Mucosa of descending colon (tissue), 3 donors: ENCODE measurements at places on chromosomes 1 and 21. TPM values are rescaled to one million over a fixed set of nuclear protein-coding genes. Genes with fewer than 3 reads are reported as not detected.

DNA sequence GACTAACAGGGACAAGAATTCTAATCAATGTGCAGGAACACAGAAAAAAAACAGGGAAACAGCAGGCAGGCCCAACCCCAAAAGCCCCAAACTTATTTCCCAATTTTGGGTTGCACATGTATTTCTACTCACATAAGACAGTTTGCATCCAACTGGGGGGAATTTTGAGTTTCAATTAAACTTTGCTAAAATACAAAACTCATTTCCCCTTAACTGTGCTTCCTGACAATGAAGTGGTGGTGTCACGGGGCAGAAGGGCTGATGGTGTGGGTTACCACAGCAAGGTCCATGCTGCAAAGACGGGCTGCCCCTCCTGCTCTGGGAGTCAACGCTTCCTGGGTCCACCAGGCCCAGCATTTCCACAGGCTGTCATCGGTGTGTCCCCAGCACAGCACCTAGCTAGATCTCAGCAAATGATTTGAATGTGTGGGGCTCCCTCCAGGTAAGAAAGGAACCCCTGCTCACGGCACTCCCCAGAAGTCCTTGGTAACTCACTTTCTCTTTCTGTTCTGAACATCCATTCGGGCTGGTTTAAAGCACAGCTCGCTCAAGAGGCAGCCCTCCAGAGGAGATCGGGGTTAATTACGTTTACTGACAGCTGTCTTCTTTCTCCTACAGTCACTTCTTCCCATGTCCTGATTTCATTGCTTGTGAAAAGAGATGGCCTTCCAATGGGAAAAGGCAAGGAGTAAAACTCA is 27.4 kb downstream of the HIVEP3 start:
- peak; percentile 53 for DNase-seq

DNA sequence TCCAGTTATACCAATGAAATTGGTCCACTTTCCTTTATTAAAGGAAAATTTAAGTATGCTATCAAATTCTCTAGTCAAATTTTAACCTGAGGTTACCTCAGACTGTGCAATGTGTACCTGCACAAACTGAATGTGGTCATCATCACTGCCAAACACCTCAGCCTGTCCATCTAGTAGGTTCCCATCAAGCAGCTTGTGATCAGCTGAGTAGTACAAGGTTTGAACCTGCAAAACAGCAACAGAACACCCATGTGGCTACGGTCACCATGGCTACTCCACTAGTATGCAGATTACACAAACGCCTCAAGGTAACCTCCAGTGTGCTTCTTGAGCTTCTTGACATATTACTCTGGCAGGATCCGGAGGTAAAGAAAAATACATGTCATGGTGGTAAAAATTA is 11.6 kb downstream of the IVNS1ABP start:
- DNase-seq: no peak

DNA sequence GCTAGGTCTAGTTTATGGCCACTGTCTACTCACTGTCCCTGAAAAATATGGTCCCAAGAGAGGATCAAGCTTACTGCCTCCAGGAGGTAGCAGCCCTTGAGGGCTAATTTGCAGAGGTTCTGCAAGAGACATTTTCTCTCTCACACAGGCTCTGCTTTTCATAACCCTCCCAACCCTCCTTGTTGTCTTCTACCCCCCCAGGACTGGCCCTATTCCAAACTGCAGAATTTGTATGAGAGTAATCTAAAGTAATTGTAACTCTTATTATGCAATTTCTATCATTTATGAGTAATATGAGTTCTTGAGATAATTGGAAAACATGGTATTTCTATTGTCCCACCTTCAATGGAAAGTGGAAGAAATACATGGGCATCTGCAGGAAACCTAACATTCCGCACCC is 70.4 kb upstream of the CD55 start:
- no peak for DNase-seq

DNA sequence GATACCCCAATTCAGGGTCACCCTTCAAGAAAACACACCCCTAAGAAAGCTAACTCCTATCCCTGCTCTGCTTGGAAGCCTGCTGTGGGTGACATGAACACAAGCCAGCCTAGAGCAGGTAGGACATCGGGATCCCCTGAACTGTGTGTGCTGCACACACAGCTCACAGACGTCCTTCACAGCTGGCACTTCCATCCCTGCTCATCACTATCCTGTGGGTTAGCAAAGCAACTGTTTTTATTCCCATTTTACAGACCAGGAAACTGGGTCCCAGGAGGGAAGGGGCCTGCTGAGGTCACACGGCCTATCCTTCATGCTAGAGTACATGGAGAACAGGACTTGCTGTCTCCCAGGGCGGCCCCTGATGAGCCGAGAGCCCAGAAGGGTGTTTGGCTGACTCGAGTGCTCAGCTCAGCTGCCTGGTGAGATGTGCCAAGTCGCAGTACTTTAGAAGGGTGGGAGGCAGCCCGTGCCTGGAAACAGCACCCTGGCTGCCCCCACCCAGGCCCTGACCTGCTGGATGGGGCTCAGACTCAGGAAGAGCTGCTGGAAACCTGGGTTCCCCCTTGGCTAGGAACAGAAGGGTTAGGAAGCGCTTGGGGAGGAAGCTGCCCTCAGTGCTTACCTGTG is 28.3 kb upstream of the BTG2 start:
- peak; percentile 18 for DNase-seq

DNA sequence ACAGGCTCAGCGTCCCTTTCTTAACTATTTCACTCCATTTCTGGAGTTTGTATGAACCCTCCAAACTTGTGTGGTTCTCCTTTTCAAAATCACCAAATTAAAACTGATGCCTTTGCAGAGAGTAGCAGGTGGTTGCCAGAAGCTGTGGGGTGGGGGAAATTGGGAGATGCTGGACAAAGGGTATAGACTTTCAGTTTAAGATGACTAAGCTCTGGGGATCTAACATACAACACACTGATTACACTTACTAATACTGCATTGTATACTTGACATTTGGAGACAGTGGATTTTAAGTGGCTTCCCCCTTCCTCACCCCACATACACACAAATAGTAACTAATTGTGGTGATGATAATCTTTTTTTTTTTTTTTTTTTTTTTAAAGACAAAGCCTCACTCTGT is 11.1 kb upstream of the SCYL3 start:
- no peak for DNase-seq

DNA sequence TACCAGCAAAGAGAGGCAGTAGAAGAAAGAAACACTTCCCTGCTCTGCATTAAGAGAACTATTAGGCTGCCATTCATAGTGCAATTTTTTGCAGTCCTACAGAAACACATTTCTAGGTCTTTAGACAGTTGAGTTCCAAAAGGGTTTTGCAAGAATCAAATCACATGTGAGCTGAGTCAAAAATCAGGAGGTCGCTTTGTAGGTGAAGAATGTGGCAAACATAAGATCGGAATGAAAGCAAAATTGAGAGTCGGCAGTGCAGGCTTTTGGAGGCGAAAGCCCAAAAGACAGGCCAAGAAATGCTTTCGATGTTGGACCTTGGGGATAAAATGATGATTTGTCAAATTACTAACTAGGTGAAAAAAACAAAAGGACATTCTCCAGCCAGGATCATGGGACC is 213.5 kb upstream of the NRIP1 start:
- DNase-seq: no peak

DNA sequence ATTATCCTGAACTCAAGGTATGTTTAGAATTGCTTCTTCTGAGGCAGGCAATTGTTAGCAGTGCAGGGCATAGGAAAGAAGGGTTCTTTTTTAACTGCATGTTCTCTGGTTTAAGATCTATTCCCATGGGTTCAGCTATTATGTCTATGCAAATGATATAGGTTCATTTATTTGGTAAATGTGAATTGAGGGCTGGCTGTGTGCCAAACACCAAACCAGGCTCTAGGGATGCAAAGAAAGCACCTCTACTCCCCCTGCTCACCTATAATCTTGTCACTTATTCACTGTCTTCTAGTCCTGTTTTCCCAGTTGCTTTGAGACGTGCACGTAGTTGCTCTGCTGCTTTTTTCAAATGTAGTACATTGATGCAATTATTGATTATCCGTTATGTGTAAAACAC is 691 bp upstream of the KIFAP3 start:
- no peak for DNase-seq

GRCh38 chr1:194227161-194227560 is 1040.7 kb upstream of the B3GALT2 start:
- DNase-seq: no peak

DNA sequence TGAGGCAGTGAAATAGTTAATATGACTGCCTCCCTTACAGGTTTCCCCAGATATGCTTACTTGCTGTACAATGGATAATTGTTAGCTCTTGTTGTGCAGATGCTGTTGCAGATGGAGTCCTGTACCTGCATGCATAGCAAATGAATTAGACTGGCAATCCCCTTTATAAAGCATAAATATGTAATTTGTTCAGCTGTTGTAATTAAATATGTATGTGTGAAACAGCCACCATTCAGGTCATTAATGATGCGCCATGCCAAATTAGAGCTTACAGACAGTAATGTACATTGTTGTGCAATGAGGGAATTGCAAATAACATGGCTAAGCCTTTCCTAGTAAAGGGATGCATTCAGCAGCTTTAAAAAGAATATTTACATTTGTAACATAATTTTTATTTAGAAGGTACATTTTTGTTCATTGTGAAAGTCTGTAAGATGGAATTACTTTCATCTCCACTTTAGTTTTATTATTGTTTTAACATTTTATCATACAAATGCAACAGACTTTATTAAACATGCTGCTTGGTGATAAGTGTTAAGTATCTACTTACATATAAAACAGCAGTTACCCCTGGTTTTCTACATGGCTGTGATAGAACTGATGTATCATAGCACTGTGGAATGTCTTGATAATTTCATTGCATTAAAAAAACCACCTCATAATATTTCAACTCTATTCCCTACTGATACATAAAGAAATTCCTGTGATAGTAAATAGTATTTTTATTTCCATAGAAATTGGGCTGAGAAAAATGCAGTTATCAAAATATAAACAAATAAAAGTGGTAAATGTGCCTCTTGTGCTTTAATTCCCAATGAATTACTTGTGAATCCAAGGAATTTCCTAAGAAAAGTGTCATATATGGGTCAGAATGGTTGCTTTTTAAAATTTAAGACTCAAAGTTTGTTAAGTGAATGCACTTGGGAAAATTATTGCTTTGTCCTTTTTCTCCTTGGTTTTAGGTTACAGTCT is 99.0 kb downstream of the NFIA start:
- DNase-seq: no peak

GRCh38 chr21:26098772-26099397 is 71.7 kb downstream of the APP start:
- DNase-seq: no peak

DNA sequence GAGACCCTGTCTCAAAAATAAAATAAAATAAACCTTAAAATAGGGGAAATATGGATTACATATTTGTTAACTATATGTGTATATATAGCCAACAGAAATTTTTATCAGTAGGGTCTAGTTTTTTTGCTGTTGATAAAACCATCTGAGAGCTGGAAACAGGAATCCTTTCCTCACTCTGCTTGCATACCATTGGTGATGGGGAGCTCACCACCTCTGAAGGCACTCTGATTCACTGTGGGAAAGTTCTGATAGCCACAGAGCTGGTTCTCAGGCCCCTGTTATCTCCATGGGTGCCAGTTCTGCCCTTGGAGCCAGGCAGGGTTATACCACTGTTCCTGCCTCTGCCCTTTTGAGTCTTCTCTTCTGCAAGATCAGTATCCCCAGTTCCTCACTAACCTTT is 17.8 kb upstream of the ZC3H12A start:
- no peak for DNase-seq

DNA sequence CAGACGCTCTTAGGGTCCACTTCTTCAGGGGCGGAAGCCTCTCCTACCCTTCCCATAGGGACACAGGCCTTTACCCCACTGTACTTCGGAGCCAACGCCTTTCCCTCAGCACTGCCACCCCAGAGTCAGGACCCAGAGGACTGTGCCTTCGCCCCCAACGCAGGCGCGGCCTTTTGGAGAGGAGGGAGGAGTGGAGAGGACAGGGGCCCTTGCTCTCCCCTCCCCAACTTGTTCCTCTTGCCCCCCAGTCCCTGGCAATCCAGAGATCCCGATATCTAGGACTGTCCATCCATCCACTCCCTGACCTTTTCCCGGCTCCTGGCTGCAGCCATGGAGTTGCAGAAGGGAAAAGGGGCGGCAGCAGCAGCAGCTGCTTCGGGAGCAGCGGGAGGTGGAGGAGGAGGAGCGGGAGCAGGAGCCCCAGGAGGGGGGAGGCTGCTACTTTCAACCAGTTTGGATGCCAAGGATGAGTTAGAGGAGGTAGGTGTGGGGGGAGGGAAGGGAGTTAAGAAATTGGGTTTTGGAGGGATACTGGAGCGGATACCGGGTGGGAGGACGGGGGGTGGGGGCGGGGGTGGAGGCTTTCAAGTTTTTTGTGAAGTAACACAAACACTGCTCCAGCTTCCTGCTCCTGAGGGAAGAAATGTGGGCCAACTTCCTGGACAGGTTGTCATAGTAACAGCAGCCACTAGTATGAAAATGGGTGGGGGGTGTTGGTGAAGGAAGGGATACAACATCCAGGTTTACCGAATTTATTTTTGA is 636 bp downstream of the INTS3 start:
- DNase-seq: peak; percentile 66

GRCh38 chr1:178323067-178323466 is 173.7 kb downstream of the CLEC20A start:
- DNase-seq: no peak

- DNase-seq: no peak
Observed at GRCh38 chr21:44711327-44712202, at the start of gene TSPEAR. Gene TSPEAR, minus strand, starts transcription at chr21:44711572. Its CDS starts 58 bp downstream, at chr21:44711514.

DNA sequence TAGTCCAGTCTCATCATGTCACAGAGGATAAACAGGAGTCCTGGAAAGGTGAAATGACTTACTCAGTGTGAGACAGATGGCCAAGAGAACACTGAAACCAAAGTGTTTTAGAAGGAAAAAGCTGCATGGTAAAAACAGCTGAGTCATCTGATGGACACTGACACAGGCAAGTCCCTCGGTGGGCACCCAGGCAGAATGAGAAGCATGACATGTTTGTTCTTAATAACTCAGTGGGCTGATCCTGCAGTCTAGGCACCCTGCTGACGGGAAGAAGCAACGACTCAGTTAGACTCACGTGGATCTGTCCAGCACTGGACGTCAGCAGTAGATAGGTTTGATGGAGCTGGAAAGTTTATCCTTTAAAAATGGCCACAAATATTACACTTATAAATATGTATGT is 116.9 kb downstream of the RGS7 start:
- DNase-seq: no peak

DNA sequence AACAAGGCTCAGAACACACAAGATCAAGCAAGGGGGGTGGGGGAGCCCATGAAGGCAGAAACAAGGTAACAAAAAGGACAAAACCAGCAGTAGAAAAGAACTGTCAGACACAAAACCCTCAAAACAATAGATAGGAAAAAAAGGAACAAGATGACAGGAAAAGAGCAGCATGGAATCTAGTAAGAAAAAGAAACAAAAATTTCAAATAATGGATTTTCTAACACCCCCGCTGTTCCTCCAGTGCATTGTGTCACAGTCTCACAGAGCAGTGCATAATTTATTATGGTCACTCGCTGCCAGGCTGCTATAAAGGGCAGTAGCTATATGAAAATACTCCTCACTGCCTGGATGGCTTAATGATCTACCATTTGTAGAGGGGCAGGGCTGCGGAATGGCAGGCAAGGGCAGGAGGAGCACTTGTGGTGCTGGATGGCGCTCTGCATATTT is 567.9 kb downstream of the DPYD start:
- peak; percentile 27 for DNase-seq

PTPRF gene
- total RNA-seq: 384 TPM

NCMAP gene
- 1.9 TPM for total RNA-seq

CROCC gene
- total RNA-seq: 12.2 TPM

UMODL1 gene
- 0.90 TPM for total RNA-seq

ZNF648 gene
- total RNA-seq: not detected

CADM3 gene
- total RNA-seq: 10.3 TPM

CD1B gene
- total RNA-seq: not detected

CYP4A22 gene
- not detected for total RNA-seq

KCNA3 gene
- total RNA-seq: 1.9 TPM

SLC16A4 gene
- total RNA-seq: 1.8 TPM

NRIP1 gene
- total RNA-seq: 77.1 TPM

PSMG1 gene
- total RNA-seq: 48.1 TPM
